ENCODE measurements at places on chromosomes 11 and 22. TPM values are rescaled to one million over a fixed set of nuclear protein-coding genes. Genes with fewer than 3 reads are reported as not detected.

DNA sequence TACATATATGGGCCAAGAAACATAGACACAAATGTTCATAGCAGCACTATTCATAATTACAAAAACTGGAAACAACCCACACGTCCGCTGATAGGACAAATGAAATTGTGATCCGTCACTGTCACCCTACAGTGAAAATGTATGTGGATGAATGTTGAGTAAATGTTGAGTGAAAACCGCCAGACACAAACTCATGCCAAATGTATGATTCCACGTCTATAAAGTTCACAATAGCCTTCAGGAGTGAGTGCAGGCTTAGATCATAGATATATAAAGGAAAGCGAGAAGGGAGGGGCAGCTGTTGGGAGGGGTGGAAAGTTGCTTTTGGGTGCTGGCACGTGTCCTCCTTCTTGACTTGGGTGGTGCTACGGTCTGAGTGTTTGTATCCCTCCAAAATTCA lies 33.6 kb downstream of the DBX1 start:
- DNase-seq, result no peak

GRCh38 chr11:101127699-101128570 lies 1.7 kb downstream of the PGR start:
- peak; percentile 37 for DNase-seq

GRCh38 chr11:70796648-70797227 lies 398.4 kb downstream of the CTTN start:
- no peak for DNase-seq

DNA sequence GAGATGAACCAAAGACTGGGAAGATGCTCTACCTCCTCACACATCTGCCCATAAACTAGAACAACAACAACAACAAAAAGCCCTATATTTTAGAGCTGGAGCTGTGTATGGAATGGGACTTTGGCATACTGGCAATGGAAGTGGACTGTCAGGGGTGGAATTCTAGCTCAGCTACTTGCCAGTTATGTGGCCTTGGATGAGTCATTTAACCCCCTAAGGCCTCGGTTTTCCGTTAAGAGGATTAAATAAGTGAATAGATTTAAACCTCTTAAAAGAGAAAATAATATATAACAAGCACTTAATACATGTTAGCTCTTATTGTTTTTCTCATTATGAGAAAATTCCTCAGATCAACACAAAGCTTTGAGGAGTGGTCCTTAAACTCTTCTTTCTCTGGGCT lies 195.0 kb downstream of the KIF18A start:
- DNase-seq, result no peak

DNA sequence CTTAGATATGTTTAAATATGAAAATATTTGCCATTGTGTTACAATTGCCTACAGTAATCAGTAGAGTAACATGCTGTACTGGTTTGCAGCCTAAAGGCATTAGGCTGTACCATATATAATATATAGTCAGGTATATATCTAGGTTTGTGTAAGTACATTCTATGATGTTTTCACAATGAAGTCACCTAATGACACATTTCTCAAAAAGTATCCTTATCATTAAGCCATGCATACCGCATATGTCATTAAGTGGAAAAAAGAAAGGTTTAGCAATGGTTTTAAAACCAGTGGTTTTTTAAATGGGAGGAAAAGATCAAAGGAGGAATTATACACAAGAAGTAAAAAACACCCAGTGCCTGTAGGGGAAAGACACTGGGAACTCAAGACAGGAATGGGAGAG lies 122.7 kb downstream of the RBFOX2 start:
- DNase-seq, result no peak

JAML gene
- 0.31 TPM for total RNA-seq

GRCh38 chr11:131999955-132000354 lies 629.5 kb downstream of the NTM start:
- DNase-seq, result no peak

- no peak for DNase-seq
Observed at GRCh38 chr11:80993536-80993935, 1552.7 kb upstream of the TENM4 start.

OR51B4 gene
- total RNA-seq, result 0.49 TPM

DNA sequence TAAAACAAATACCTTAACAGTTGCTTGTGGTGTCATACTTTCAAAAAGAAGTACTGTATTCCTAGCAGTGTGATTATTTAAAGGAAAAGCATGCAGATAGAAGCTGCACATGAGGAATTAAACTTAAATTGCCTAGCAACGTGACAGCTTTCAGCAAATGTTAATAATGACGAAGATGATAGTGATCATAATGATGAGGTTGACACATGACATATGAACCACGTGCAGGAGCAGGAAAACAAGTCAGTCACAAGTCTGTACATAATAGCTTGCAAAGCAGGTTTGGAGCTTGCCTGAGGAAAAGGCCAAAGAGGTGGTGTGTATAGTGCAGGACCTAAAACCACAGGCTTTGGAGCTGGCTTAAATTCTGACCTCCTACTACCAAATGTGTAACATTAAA lies 30.6 kb upstream of the PIK3C2A start:
- DNase-seq, result no peak

GRCh38 chr11:128061281-128061871 lies 526.0 kb downstream of the ETS1 start:
- DNase-seq, result no peak

GUCY1A2 gene
- total RNA-seq, result 0.10 TPM

GRCh38 chr11:64437426-64437825 lies 78.5 kb downstream of the RPS6KA4 start:
- no peak for DNase-seq

DNA sequence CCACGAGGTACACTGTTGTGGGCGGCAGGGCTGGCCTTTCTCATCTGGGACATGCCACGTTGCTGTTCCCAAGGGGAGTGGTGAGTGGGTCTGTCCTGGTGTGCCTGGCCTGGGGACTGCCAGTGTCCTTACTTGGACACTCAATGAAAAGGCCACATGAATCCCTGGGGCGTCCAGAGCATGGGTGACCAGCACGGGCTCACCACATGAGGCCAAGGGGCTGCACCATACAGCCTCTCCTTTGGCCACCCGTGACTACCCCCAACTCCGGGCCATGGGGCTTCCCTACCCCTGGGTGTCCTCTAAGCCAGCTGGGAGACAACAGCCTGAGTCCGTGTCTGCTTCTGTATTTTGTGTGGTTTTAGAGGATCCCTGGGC lies 20.2 kb upstream of the TXNRD2 start:
- no peak for DNase-seq

TCF20 gene
- 63.6 TPM for total RNA-seq

FAT3 gene
- 17.6 TPM for total RNA-seq

GRCh38 chr22:41132550-41132949 lies 40.2 kb downstream of the EP300 start:
- no peak for DNase-seq

DNA sequence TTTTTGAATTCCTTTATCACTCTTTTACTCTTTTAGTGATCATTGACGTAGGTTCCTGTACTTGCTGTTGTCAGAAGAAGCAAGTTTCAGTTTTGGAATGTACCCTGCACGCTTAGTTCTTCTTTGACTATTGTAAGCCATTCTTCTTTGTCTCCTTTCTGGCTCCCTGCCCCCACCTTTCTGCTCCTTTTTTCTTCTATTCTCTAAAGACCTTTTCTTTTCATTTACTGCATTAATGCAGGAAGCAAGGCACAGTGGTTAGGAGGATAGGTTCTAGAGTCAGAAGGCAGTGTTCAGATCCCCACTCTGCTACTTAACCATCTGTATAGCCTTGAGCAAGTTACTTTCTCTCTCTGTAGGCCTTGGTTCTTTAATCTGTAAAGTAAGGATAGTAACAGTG lies 33.7 kb upstream of the RAG2 start:
- no peak for DNase-seq

EMID1 gene
- 25.5 TPM for total RNA-seq

DNA sequence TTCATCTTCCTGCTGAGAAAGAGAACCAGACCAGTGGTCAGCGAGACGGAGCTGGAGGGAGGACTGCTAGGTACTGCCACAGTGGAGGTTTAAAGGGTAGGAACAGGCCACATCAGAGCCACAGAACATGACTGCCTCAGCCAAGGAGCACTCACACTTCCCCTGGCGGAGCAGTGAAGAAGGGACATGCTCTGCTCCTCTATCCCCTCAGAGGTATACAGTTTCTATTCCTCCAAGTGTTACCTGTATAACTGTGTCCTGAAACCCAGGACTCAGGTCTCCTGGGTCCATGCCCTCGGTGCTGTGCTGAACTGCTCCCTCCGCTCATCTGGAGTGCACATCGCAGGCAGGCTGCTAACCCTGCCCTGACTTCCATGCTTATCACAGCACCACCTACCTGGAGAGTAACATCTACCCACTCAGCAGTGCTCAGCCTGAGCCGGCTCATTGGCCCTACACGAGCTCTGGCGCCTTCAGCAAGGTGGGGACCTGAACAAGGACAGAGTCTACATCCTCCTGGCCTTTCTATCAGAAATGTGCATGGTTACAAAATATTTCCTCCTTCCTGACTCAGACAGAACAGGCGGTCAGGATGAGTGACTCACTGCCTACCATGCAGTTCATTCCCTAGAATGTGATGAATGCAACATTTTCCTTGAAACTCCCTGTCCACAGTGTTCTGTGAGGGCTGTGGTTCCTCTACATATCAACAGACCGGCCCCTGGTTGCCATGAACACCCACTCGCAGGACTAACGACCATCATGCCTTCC lies 52.9 kb downstream of the C11orf58 start:
- no peak for DNase-seq

Measured in endothelial cell (in vitro differentiated cells).